ENCODE measurements at places on chromosomes 13 and 19.

DNA sequence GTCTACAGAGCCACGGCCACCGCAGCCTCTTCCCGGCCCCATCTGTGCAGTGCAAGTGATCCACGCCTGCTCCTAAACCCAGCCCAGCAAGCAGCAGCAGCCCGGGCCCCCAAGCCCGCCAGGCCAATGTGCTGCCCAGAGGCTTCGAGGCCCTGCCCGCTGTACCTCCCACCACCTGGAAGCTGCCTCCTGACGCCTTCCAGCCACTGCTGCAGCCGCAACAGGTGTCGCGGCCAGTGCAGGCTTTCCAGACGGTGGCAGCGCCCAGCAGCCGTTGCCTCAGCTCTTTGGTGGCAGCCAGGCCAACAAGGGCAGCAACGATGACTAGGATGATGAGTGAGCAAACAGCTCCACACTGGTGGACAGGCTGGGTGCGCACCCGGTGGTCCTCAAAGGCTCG, 50.2 kb upstream of the TPM4 start:
- no peak for DNase-seq

- no peak for DNase-seq
Measured at GRCh38 chr13:61107989-61108388, 307.7 kb downstream of the PCDH20 start.

DNA sequence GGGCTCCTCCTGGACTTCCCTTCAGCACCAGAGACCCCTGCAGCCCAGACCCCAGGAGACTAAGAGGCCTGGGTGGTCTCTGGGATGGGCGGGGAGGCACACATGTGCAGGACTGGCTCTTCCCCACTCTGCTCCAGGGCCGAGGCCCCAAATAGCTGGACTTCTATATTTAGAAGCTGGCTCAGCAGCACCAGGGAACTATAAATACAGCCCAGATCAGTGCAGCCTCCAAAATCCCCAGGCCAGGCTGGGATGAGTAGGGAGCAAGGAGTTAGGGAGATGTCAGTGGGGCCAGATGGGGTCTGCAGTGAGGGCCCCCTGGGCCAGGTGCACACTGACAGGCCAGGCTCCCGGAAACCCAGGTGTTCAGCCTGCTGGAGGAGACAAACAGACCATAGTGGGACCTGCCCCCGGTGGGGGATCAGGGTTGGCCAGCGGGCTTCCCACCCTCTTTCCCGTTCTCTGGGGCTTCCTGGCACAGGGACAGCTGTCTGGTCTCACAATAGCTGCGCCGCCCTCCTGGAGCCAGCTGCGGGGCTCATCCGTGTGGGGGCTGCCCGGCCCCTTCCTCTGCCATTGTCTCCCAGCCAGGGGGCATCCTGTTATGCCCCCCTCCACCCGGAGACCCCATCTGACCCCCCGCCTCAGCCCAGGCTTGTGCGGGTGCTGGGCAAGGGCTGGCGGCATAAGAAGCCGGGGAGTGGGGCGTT, 5.5 kb upstream of the ADGRE5 start:
- peak; percentile 58 for DNase-seq

DNA sequence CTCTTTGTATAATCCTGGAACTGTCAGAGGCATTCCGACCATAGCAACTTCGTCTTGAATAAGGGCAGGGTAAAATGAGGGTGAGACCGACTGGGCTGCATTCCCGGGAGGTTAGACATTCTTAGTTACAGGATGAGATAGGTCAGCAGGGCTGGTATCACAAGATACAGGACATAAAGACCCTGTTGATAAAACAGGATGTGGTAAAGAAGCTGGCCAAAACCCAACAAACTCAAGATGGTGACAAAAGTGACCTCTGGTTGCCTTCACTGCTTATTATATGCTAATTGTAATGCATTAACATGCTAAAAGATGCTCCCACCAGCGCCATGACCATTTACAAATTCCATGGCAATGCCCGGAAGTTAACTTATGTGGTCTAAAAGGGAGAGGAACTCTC, 27.7 kb upstream of the MBNL2 start:
- no peak for DNase-seq

DNA sequence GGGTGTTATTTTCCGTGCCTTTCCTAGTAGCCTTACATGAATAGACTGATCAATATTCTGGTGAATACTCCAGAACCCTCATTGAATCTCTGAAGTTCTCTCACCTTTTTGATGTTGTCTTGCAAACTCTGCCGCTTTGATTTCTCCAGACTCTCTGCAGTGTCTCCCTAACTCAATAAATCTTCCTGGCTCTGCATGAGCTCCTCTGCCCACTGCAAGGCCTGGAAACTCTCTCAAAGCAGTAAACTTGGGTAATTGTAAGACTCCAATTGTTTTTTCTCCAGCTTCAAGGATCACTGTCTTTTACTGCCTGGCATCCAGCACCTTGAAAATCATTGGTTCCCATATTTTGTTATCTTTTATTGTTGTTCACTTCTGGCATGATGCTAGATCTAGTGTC, 198.4 kb downstream of the GPC5 start:
- no peak for DNase-seq

DNA sequence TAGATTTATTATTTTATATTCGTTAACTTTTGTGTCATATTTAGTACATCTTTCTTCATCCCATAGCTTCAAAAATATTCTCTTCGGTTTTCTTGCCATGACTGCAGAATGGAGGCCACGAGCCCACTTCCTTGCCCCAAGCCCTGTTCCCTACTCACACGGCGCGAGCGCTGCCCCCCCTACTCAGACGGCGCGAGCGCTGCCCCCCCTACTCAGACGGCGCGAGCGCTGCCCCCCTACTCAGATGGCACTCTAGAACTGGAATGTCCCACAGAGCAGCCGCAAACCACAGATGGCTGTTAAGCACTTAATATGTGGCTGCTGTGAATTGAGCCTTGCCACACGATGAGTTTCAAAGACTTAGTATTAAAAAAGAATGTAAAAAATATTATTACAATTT, 102.2 kb upstream of the PEG3 start:
- peak; percentile 59 for DNase-seq

DNA sequence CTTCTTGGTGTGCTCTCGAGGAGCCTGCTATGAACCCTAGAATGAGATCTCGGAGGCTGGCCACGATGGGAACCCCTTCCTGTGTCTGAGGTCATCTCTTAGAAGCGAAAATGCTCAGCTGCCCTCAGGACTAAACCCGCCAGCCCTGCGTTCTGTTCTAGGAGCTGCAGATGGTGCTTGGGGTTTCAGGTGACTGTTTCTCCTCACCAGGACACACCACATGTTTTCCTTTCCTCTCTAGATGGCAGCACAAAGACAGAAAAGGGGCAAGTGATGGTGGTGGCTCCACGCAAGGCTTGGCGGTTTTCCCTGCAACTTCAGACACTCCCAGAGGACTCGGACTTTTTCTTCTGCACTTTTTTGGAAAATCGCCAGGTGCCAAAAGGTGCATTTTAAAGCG, 60.1 kb downstream of the RNASEH2B start:
- no peak for DNase-seq

DNA sequence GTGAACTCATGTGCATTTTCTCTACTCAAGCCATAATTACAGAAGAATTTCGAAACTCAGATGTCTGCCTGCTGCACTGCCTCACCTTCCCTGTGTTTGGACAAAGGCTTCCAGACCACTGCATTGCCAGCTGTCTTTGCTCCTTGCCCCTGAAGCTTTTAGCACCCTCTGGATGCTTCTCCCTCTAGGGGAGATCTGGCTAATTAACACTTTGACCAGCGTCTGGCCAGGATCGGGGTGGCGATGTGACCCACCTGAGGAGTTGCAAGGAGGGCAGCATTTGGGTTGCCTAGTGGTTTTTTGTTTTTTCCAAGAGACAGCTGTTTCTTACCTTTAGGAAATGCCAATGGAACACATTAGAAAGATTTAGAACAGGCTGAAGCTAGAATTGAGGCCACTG, 127.7 kb upstream of the ZNF536 start:
- DNase-seq: no peak

DNA sequence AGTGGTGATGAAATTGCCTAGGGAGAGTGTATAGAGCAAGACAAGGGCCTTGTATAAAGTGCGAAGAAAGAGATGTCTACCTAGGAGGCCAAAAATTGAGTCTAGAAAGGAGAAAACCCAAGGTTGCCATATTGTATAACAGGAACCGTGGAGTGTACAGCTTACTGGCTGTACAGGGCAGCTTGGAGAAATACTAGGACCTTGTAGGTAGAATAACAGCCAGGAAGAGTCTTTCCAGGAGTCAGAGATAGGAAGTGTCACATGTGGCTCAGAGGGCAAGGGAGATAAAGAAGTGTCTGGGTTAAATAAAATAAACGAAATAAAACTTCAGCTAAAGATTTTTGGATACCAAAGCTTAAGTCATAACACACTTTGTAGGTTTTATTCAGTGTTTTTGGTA, 12.4 kb downstream of the CDK8 start:
- no peak for DNase-seq

DNA sequence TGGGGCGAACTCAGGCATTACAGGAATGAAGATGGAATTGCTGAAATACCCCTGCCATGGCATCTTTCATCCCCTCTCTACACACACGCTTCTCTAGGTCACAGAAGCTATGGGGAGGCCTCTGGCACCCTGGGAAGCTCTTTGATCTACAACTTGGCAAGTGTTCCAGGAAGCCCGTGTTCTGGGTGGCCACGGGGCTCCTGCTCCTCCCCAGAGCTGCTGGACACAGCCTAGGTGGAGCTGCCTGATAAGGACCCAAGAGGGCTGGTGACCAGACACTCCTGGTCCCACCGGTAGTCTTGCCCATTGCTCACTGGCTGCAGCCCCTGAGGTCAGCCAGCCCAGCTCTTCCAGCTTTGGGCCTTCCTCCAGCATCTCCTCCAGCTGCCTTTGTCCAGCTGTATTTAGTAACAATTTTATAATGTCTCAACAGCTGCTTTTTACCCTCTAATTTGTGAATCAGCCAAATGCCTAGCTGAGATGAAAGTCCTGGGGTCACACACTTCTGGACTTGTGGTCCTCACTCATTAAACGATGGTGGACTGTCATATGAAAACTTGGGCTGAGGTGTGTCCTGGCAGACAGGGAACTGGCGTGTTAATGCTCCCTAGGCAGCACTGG, 72.8 kb upstream of the SPATA13 start:
- DNase-seq: no peak

GRCh38 chr13:97067017-97067895, 73.0 kb upstream of the OXGR1 start:
- no peak for DNase-seq

- DNase-seq: no peak
Measured at GRCh38 chr13:45522571-45522970, 57.8 kb downstream of the COG3 start.

DNA sequence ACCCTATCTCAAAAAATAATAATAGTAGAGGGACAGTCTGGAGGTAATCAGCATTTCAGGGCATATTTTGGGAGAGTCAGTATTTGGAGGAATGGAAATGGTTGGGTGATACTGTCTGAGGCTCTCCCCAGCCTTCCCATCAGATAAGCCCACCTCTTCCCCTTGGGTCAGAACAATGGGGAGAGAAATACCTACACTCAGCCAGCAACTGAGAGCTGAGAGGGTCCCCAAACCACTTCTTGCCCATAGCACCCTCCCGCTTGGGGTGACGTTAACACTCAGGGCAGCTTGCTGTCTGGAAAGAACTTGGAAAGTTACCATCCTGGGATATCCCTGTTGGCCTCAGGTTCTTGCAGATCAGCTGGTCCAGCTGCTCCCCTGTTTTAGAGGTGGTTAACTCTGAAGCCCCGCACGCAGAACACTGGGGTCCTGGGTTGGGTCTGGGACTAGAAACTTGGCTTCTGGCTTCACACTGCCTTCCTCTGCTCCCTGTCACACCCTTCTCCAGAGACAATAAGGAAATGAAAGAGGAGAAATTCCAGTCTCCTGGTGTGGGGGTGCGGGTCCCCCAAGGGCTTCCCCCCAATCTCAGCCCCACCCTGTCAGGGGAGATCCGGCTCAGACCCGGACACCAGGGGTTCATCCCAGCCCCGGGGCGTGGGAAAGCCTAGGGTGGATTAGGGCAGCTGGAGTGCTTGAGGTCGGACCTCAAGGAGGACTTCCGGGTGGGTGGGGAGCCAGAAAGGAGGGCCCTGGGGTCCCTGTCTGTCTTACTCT, 2.5 kb downstream of the FOXA3 start:
- no peak for DNase-seq

- no peak for DNase-seq
Measured at GRCh38 chr13:29704648-29705047, 109.2 kb upstream of the SLC7A1 start.

DNA sequence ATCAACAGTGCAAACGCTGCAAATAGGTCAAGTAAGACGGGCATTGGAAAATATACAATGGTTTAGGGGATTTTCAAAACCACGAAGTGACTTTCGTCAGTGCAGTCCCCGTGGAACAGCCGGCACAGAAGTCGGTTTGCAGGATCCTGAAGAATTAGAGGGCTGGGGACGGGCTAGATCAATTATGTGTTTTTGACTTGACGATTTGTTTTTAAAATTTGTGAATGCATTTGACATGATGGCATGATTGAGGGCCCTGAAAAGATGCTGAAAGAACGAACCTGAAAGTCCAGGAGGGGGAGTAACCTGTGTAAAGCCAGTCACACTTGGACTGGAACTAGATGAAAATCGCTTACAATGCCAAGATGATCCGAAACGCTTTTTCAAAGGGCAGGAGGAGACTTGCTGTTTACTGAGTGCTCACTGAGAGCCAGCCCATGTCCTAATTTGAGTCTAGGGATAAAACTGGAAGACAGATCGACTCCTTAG, 8.9 kb upstream of the DGKH start:
- no peak for DNase-seq

DNA sequence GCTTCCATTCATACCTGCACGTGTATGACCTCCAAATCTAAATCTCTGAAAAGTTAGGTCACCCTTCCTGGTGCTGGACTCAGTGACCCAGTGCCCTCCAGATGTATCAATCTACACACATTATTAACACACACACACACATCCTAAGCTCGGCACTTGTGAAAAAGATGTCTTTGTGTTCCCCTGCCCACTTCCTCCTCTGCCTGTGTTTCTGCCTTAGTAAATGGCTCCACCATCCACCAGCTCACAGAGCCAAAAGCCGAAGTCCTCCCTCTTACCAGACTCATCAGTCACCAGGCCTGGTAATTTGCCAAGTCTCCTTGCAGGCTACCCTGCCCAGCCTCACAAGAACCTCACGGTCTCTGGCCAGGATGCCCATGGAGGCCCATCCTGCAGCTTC, 131.5 kb downstream of the SHISA2 start:
- DNase-seq: no peak

GRCh38 chr19:58584498-58585441, 11.6 kb upstream of the MZF1 start:
- no peak for DNase-seq

DNA sequence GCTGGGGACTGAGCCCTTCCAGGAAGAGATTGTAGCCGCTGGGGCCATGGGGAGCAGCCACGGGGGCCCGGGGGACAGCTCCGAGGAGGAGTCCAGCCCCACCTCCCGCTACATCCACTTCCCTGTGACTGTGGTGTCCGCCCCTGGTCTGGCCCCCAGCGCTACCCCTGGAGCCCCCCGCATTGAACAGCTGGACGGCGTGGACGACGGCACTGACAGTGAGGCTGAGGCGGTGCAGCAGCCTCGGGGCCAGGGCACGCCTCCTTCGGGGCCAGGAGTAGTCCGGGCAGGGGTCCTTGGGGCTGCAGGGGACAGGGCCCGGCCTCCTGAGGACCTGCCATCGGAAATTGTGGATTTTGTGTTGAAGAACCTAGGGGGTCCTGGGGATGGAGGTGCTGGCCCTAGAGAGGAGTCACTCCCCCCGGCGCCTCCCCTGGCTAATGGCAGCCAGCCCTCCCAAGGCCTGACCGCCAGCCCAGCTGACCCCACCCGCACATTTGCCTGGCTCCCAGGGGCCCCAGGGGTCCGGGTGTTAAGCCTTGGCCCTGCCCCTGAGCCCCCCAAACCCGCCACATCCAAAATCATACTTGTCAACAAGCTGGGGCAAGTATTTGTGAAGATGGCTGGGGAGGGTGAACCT, 9.6 kb downstream of the IGFLR1 start:
- no peak for DNase-seq

GRCh38 chr13:59490651-59491050, 673.1 kb downstream of the DIAPH3 start:
- DNase-seq: no peak

Data from adrenal gland (tissue), 19 donors.